ENCODE measurements at places on chromosomes 16 and 17.

GRCh38 chr16:72999541-73000019, 48.3 kb downstream of the ZFHX3 start:
- no peak for DNase-seq

- no peak for DNase-seq
Measured at GRCh38 chr17:57050306-57050705, 34.7 kb upstream of the AKAP1 start.

DNA sequence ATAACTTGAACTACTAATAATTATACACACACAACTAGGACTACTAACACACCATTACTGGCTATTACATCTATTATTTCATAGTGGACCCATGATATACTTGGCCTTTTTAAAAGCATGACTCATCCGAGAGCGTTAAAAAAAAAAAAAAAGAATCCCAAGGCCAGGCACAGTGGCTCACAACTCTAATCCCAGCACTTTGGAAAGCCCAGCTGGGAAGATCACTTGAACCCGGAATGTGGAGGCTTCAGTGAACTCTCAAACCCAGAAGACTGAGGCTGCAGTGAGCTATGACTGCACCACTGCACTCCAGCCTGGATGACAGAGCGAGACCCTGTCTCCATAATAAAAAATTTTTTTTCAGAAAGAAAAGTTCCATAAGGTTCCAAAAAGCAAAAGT, 3.1 kb downstream of the GLG1 start:
- DNase-seq = no peak

DNA sequence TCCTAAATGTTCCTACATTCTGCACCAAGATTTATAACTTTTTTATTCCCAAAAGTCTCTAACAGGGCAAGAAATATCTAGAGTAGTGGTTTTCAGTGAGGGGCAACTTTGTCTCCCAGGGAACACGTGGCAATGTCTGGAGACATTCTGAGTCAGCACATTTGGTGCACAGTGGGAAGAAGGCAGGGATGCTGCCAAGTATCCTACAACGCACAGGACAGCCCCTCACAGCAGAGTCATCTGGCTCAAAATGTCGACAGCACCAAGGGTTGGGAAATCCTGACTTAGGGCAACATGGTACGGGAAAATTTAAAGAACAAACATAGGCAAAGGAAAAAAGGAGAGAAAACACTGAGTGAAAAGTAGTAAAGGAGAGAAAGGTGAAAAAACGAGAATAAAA, 61.8 kb downstream of the SMG6 start:
- DNase-seq = no peak

DNA sequence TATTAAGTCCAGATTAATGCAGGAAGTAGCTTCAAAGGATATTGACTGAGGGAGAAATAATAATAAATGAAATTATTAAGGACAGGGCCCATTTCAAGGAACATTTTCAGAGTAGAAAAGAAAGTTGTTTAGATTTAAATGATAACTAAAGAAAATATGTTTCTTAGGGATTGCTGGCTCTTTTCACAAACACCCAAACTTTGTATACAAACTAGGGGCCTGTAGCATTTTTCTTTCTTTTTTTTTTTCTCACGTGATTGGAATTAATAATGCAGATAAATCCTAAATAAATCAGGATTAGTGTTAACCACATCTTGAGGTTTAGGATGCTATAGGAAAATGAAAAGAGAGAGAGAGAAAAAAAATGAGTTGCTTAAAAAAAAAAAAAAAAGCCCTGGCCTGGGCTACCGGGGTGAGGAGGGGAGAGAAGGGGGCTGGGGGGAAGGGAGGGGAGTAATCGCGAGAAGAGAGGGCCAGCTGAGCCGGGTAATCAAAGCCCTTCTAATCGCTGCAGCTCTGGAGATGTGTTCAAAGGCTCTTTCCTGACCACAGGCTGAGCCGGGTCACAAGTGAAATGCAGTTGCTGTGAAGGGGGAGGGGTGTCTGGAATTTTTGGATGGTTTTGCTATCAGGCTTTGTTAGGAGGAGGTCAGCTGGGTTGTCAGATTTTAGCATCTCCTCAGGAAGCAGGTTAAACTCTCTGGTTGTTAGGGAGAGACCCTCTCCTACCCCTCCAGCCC, 104.6 kb upstream of the ZFHX3 start:
- no peak for DNase-seq

- DNase-seq = no peak
Measured at GRCh38 chr16:11091021-11091785, 146.8 kb downstream of the CLEC16A start.

DNA sequence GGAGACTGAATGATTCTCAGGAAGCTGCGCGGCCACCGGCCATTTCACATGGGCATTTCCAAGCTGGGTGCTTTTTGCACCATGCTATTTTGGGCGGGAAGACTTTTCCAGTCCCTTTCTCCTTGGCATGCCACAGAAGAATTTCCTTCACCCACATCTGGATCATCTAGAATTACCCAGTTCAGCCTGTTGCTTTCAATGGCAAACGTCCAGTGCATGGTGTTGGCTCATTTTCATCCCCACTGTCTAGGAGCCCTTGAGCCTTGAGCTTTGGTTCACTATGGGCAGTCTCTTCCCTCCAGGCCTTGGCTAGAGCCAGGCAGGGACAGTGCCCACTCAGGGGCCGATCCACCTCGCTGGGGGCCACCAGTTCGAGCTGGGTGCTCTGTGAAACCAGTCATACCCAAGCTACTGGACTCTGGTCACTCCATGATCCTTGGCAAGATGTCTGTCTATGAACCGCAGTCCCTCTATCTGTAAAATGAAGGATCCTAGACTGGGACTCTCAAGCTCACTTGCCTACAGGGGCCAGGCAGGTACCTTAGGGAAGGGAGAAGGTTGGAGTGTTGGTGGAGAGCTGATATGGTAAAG, 71.1 kb downstream of the CYLD start:
- DNase-seq = no peak

GRCh38 chr16:14284930-14285512, 213.9 kb downstream of the MRTFB start:
- peak; percentile 63 for DNase-seq

GRCh38 chr16:88047462-88047861, 96.2 kb downstream of the BANP start:
- DNase-seq = no peak

- no peak for DNase-seq
Measured at GRCh38 chr16:52367821-52368220, 179.1 kb downstream of the TOX3 start.

- DNase-seq = no peak
Measured at GRCh38 chr17:74451557-74451956, 14.9 kb upstream of the CD300A start.

GRCh38 chr17:43720311-43721060, 38.1 kb downstream of the SOST start:
- DNase-seq = no peak

GRCh38 chr16:55214974-55215494, 109.0 kb upstream of the IRX6 start:
- DNase-seq = no peak

- no peak for DNase-seq
Measured at GRCh38 chr16:56944954-56945839, 13.3 kb downstream of the HERPUD1 start.

- no peak for DNase-seq
Measured at GRCh38 chr17:69551212-69552010, 136.9 kb downstream of the MAP2K6 start.

- no peak for DNase-seq
Measured at GRCh38 chr17:71699907-71700306, 420.9 kb upstream of the SOX9 start.

DNA sequence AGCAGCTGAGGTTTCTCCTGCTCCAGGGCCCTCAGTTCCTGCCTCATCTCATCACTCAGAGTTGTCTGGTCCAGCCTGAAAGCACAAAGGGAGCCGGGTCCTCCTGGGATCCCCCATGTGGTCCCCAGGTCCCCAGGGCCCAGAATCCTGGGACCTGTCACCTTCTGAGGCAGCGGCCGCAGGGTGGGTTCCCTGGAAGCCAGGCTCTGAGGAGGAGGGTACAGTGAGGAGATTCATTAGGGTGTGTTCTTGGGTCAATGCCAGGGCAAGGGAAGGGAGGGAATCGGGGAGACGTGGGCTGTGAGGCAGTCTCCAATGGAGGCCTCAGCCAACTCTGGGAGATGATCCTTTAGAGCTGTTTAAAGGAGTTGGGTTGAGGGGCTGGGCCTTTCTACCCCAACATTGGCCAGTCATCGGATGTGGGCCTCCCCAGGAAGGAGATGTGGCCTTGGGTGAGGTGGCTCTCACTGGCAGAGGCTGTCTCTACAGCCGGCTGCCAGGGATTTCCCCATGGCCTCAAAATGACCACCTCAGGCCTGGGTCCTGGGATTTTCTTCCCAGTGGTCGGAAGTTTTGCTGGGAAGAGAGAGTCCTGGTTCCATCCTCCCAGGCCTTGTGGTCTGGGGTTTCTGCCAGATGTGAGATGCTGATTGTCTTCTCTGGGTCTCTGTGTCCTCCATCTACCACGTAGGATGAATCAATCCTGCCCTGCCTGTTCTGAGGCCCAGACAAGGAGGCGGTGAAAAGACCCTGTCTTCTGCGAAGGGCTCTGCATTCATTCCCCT, 47.3 kb downstream of the NLRP1 start:
- no peak for DNase-seq

DNA sequence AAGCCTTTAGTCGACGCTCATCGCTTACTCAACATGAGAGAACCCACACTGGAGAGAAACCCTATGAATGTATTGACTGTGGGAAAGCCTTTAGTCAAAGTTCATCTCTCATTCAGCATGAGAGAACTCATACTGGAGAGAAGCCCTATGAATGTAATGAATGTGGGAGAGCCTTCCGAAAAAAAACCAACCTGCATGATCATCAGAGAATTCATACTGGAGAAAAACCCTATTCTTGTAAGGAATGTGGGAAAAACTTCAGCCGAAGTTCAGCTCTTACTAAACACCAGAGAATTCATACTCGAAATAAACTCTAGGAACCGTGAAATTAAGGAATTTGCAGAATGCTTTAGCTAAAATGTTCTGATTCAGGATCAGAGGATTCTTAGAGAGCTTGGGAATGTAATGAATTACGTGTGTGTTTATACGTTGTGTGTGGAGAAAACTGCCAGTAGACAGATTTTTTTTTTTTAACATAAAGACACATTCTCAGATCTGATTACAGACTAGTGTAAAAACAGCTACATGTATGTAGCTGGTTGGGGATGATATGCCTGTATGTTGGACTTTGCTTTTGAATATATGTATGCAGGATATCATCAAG, 25.4 kb downstream of the ZFP90 start:
- DNase-seq = no peak

- no peak for DNase-seq
Measured at GRCh38 chr16:29204806-29205135, 201.7 kb downstream of the NPIPB11 start.

DNA sequence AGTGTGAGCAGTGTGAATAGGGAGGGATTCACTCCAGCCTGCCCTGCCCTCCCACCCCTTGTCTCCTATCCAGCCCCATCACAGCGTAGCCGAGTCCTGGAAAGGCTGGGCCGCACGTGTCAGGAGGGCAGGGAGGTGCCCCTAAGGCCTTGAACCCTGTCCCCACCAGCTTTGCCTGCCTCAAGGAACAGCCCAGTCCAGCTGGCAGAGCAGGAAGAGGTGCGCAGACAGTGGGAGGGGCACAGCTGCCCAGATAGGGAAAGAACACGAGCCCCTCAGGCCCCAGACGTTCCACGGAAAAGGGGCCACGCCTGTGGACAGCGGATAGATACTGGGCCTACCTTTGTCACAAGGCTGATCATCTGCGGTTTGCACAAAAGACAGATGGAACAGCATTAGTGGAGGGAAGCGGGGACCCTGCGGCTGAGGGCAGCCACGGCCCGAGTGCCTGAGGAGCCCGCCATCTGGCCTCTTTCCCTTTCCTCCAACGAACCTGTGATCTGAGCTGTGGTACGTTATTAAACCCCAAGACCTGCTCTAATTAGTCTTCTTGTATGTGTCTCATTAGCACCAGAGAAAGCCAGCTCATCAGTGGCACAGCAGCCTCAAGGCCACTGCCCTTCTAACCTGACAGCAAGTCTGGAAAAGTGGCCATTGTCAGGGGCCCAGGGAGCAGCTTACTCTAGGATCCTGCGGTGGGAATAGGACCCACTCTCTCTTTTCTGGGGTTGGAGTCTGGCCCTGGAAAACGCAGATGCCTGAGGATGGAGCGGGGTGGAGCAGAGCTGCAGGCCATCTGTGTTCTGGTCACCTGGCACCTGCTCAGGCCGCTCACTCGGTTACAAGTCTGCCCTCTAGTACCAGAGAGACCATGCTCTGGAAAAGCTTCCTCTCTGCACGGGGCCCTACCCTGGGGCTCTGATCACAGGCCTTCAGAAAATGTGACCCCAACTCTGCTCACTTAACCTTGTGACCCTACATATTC, 16.3 kb downstream of the MPP3 start:
- no peak for DNase-seq
